H4 (cell line): ENCODE measurements at places on chromosomes 6 and 20. TPM values are rescaled to one million over a fixed set of nuclear protein-coding genes. Genes with fewer than 3 reads are reported as not detected.

Gene BMP7
- 11.3 and 11.8 TPM in 2 replicates for total RNA-seq

Gene SLC25A27
- total RNA-seq: 1.4 TPM in 1 of 2 replicates, not detected in the other

Gene C20orf204
- total RNA-seq: 0.08 TPM in 1 of 2 replicates, not detected in the other

Gene CALHM4
- 0.39 TPM in 1 of 2 replicates, not detected in the other for total RNA-seq

Gene LY6G5C
- 0.97 TPM in 1 of 2 replicates, not detected in the other for total RNA-seq

Gene PCMTD2
- 23.7 and 25.5 TPM in 2 replicates for total RNA-seq

Gene SFTA2
- not detected in 2 replicates for total RNA-seq

Gene C6orf58
- total RNA-seq: not detected in 2 replicates

Gene GABRR2
- total RNA-seq: 0.08 TPM in 1 of 2 replicates, not detected in the other

Gene CNR1
- 0.74 and 0.87 TPM in 2 replicates for total RNA-seq

Gene PACRG
- total RNA-seq: not detected in 2 replicates

Gene ZSCAN16
- 3.5 and 9.9 TPM in 2 replicates for total RNA-seq

Gene RSPO3
- 0.10 TPM in 1 of 2 replicates, not detected in the other for total RNA-seq

Gene MARCKS
- 46.5 and 52.2 TPM in 2 replicates for total RNA-seq

Gene HLA-DOB
- total RNA-seq: not detected in 2 replicates

Gene BHLHE23
- total RNA-seq: not detected in 2 replicates

Gene DAAM2
- total RNA-seq: 7.2 and 9.6 TPM in 2 replicates

Gene PROCR
- total RNA-seq: 112 and 120 TPM in 2 replicates

Gene ADGRF1
- 0.17 TPM in 1 of 2 replicates, not detected in the other for total RNA-seq

Gene PARD6B
- 1.6 and 3.3 TPM in 2 replicates for total RNA-seq
